ENCODE measurements at places on chromosomes 16 and 17.

GRCh38 chr17:7843536-7844291, 9.7 kb downstream of the KDM6B start:
- peak; percentile 88 for DNase-seq

DNA sequence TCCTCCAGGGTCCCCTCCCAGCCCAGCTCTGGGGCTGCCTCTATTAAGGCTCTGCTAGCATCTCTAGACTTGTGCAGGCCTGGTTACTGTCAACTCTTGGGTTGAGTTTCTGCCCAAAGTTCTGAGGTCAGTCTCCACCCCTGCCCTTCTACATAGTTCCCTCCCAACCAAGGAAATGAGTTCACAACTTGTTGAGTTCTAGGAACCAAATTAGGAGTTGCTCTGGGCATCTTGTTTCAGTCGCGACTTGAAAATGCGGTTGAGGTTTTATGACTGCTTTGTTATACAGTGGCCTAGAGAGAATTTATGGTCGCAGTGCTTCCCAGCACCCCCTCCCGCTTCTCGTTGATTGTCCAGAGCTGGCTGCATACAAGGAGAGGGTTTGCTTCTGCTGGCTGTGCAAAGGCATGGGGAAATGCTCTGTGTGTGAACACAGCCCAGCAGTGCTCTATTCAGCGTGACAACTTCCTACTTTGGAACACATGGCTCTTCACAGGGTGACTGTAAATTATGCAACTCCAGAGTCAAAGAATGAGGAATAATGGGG, 20.2 kb downstream of the GNAO1 start:
- no peak for DNase-seq

- DNase-seq, result peak; percentile 28
Measured at GRCh38 chr17:7323731-7324437, 5.3 kb downstream of the NEURL4 start.

- DNase-seq, result peak; percentile 21
Measured at GRCh38 chr16:3654249-3654991, at the start of gene DNASE1. TSS of gene DNASE1 (plus strand) at chr16:3654691. CDS start at chr16:3655374, 683 bp downstream.

DNA sequence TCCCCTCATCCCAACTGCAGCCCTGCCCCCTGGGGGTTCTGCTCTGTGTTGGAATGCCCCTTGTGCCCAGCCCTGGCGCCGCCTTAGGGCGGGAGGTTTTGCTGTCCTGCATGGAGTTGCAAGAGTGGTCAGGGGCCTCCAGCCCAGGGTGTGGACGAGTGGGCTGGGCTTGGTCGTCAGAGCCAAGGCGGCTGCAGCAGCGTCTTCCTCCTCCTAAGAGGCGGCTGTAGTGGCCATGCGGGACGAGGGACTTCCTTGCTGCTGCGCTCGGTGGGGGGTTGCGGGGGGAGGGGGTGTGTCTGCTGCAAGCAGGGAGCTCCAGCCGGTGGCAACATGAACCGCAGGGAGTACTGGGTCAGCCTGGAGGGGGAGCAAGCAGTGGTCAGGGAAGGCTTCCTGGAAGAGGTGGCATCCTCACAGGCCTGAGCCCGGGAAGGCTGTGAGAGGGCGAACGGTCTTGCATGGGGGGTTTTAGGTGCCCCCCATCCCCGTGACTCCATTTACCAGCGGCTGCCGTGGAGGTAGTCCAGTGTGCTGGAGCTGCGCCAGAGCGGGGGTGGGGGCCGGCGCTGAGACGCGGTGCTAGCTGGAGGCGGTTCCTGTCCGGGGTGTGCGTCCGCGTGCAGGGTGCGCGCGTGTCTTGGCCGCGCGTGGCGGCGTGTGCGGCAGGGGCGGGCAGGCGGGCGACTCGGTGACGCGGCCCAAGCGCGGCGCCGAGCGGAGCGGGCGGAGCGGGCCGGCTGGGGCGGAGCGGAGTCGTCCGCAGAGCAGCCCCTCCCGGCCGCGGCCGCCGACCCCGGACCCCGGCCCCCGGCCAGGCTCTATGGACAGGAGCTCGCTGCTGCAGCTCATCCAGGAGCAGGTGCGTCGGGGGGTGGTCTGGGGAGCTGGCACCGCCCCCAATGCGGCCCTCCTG, at the start of gene RHBDL1:
TSS of gene RHBDL1 (plus strand) at position 704 of the 916 bp plus-strand sequence. CDS start at position 824, 120 bp downstream.
- no peak for DNase-seq

- DNase-seq, result peak; percentile 70
Measured at GRCh38 chr17:77429969-77430752, 289.4 kb downstream of the SEC14L1 start.

- no peak for DNase-seq
Measured at GRCh38 chr17:82019690-82020571, 2.7 kb downstream of the CENPX start.

DNA sequence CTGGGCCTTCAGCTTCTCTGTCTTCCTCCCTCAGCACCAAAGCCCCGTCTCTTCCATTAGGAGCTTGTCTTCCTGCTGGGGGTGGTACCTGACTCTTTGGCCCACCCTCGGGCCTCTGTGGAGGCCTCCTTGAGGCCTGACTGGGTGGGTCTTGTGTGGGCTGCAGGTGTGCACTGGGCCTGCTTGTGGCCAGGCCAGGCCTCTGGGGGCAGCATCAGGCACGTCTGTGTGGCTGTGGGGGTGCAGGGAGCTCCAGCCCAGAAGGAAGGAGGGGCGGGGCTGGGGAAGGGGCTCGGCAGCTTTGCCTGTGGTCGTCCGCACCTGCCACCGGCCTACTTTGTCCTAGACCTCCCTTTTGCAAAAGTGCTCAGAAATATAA, 7.0 kb downstream of the PIGQ start:
- DNase-seq, result no peak

- DNase-seq, result no peak
Measured at GRCh38 chr16:70601576-70602575, 44.5 kb upstream of the IL34 start.

DNA sequence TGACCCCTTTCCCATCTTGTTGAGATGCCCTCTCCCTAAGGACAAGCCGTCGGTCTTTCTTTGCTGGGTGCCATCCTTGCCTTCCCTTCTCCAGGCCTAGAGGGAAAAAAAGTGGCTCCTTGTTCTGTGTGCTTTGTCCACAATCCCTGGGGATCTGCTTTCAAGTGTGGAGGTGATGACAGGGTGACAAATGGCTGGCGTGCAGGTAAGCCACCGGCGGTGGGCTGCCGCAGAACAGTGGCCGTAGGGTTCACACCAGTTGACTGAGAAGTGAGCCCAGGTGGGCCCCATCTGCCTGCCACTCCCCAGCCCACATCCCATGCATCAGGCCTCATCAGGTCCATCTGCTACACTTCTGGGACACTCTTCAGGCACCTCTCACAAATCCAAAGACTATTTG, 11.4 kb upstream of the CALB2 start:
- DNase-seq, result no peak

DNA sequence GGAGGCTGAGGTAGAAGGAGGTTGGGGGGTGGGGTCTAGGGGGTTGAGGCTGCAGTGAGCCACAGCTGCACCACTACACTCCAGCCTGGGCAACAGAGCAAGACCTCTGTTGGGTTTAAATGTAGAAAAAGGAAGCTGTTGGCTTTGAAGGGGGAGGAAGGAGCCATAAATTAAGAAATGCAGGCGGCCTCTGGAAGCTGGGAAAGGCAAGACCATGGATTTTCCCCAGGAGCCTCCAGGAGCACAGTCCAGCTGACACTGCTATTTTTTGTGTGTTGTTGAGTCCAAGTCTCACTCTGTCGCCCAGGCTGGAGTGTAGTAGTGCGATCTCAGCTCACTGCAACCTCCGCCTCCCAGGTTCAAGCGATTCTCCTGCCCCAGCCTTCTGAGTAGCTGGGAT, 15.9 kb downstream of the LITAF start:
- DNase-seq, result no peak

GRCh38 chr16:3938843-3939624, 58.5 kb upstream of the CREBBP start:
- peak; percentile 16 for DNase-seq

DNA sequence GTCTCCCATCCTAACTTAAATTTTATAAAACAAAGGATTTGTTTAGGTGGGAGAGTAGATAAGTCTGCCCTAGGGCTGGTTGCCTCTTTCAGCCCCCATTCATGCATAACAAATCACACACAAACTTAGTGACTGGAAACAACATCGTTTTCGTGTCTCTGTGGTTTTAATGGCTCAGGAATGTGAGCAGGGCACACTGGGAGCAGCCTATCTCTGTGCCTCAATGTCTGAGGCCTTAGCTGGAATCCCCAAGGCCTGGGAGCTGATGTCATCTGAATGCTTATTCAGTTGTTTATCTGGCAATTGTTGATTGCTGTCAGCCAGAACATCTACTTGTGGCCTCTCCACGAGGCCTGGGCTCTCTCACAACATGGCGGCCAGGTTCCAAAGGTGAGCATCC, 101.9 kb upstream of the HSBP1 start:
- no peak for DNase-seq

DNA sequence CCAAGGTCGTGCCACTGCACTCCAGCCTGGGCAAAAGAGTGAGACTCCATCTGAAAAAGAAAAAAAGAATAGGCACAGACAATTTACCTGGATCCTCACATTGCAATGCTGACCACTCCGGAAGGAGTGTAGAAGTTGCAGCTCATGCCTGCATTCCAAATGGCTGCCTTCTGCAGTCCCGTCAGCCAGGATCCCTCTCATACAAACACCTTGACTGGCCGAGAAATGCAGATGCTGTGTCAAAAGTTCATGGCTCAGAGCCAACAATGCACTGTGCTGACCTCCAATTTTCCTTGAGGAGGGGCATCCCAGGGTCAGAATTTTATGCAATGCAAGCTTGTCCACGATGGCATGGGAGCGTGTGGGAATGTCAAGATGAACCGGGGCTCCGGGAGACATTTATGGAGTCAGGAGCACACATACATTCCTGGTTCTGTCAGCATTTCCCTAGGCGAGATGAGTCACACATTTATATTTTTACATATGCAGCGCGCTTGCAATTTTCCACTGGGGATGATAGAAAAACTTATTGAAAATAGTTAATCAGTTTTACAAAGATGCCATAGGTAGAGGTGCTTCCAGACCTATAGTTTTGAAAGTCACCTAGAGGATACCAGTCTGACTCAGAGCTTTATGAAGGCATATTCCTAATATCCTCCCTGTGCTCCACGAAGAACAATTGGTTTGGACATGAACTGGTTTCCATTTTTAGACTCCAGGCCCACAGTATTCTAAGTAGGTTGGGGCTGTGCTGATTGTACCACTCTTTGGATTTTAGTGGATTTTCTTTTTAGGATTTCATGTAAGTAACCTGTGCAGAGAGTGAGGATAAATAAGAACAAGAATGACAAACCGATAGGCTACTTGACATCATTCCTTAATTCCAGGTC, 614.6 kb downstream of the MAF start:
- no peak for DNase-seq

- DNase-seq, result no peak
Measured at GRCh38 chr17:80619535-80620235, 75.0 kb downstream of the RPTOR start.

DNA sequence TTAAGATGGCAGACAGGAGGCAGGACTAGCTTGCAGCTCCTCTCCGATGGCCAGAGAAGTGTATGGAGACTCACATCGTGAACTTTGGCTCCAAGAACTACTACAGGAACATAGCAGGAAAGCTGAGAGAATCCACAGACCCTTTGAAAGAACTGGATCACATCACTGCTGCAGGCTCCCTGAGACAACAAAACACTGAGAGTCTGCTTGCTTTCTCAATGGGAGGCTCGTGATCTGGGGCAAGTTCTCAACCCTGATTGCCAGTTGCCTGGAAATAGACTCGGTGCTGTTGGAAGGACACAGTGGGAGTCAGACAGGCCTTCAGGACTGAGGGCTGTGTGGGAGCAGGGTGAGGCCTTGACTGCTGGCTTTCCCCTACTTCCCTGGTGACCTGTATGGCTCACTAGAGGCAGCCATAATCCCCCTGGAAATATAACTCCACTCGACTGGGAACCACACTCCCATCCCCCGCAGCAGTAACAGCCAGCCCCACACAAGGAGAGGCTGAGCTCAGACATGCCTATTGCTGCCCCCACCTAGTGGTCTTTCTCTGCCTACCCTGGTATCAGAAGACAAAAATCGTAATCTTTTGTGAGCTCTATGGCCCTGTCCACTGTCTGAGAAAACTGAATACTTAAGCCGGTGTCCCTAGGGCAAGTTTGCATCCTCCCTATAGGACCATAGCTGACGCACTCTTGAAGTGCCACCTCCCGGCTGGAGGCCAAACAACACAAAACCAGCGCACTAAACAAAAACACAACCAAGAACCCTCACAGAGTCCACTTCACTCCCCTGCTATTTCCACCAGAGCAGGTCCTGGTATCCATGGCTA, 238.4 kb downstream of the CEP112 start:
- DNase-seq, result no peak

- DNase-seq, result no peak
Measured at GRCh38 chr16:87025676-87026075, 291.5 kb downstream of the C16orf95 start.

DNA sequence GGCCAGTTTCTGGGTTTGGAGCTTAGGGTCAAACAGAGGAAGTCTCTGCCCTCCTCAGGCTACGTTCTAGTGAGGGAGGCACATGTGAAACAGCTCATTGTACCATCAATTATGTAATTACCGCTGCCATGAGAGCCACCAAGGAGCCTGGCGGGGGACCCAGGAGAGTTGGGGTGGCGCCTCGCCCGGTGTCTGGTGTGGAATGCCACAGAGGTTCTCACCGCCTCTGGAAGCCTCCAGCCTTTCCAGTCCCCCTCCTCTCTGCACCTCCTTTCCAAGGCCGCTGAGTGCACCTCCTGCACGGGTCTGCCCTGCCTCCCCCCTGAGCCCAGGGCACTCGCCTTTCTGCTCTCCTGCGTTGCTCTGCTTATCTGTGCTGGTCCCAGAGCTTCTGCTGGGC, 51.4 kb downstream of the SREBF1 start:
- DNase-seq, result no peak

- no peak for DNase-seq
Measured at GRCh38 chr17:59558953-59559352, 6.5 kb upstream of the DHX40 start.

DNA sequence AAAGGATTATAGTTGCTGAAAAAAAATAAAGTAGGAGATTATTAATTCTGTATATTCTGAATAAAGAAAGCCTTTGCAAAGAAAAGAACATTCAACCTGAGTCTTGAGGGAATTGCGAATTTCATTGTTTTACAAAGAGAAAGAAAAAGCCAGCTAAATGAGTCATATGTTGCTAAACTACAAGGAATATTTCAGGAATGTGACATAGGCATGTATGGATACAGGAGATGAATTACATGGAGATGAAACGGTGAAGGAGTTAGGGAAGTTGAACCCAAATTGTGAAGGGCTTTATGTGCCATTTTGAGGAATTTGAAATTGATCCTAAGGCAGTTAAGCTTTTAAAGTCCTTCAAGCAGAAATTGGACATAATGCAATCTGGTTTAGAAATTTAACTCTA, 177.3 kb upstream of the RBL2 start:
- DNase-seq, result no peak

DNA sequence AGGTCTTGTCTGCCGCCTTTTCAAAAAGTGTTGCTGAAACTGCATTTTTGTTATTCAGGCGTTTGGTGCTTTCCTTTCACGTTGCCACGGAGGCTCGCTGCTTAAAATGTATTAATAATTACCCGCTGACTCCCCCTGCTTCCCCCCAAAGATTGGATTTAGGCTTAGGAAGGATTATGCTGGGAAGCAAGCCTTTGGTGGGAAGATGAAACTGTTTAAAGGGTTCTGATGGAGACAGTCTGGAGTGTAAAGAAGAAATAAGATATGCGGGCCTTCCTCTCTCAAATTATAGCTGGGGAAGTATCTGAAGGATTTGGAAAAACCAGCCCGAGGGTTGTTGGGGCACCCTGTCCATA, 1.1 kb downstream of the KSR1 start:
- DNase-seq, result no peak
